ENCODE measurements at places on chromosomes 2 and 18.

- DNase-seq: no peak
Measured at GRCh38 chr2:66753660-66754059, 318.7 kb downstream of the MEIS1 start.

GRCh38 chr2:195482010-195482409 is 175.0 kb upstream of the SLC39A10 start:
- DNase-seq: no peak

DNA sequence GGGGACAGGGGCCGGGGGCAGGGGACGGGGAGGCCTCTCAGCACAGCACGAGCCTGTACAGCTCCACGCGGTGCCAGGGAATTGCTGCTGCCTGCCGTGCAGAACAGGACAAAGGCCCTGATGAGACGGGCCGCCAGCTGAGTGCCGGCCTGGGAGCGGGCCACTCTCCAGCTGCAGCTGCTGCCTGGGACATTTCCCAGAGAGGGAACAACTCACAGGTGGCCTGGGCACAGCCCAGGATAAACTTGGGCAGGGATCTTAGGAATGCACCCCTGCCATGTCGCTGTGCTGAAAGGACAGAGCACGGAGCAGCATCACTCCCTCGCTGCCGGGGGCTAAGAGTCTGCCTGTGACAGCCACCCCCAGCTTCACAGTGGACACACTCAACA is 38.8 kb downstream of the CENPO start:
- DNase-seq: no peak

GRCh38 chr2:38907743-38908562 is 18.3 kb downstream of the ARHGEF33 start:
- no peak for DNase-seq

- no peak for DNase-seq
Measured at GRCh38 chr2:33320573-33320972, 155.9 kb upstream of the RASGRP3 start.

- no peak for DNase-seq
Measured at GRCh38 chr18:10563886-10564285, 38.1 kb downstream of the NAPG start.

- no peak for DNase-seq
Measured at GRCh38 chr2:230774348-230774951, 61.8 kb downstream of the CAB39 start.

- DNase-seq: no peak
Measured at GRCh38 chr2:61988462-61989366, 83.2 kb downstream of the COMMD1 start.
